CD8-positive, alpha-beta memory T cell (primary cell): ENCODE measurements at places on chromosomes 4 and X. TPM values are rescaled to one million over a fixed set of nuclear protein-coding genes. Genes with fewer than 3 reads are reported as not detected.

DNA sequence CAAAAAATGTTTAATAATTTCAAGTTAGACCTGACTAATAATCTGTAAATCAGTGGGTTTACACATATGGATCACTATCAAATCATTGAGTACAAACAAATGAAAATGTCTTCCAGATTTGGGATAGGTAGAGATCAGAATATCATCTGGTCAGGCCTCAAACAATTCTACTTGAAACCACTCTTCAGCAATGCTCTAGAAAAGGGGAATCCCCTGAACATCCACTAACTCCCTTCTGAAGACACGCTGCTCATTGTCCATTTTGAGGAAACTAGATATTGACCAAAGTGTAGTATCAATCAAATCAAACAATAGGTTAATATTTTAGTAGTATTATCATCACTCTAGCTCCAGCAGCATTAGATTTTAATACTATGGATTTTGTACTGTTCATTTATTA lies 46.3 kb downstream of the SULT1E1 start:
- H3K4me1 ChIP-seq = no peaks in the 10 kb centered on the region
- DNase-seq = no peak
- no peak overlapping the region for H3K4me3 ChIP-seq
- no peaks in the 10 kb centered on the region for H3K27me3 ChIP-seq

F8A3 gene
- total RNA-seq = 13.2 TPM

DNA sequence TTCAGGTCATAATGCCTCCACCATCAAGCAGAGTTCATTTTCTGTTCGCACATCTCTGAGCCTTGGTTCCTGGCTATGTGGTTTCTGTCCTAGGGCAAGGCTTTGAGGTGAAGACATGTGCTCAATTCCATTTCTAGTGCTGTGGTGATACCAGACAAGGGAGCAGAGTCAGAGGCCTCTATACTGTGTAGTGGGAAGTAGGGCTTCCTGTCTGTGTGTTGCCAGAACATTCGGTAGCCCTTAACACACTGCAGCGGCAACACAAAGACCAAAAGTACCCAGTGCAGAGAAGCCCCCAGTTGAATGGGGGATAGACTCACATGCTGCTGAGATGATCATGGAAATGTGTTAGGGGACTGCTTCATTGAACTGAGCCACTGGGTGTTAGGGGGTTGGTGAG lies 56.4 kb downstream of the STARD8 start:
- H3K36me3 ChIP-seq = no peaks in the 10 kb centered on the region
- H3K27me3 ChIP-seq = no peaks in the 10 kb centered on the region
- no peak overlapping the region for H3K4me3 ChIP-seq
- no peak for DNase-seq
- H3K27ac ChIP-seq = no peak overlapping the region
- H3K4me1 ChIP-seq = no peaks in the 10 kb centered on the region

- H3K27ac ChIP-seq = no peak overlapping the region
- DNase-seq = no peak
- no peaks in the 10 kb centered on the region for H3K27me3 ChIP-seq
- H3K4me1 ChIP-seq = no peaks in the 10 kb centered on the region
- H3K4me3 ChIP-seq = no peak overlapping the region
- no peaks in the 10 kb centered on the region for H3K36me3 ChIP-seq
Measured at GRCh38 chr4:176584031-176584606, 208.6 kb downstream of the VEGFC start.

DNA sequence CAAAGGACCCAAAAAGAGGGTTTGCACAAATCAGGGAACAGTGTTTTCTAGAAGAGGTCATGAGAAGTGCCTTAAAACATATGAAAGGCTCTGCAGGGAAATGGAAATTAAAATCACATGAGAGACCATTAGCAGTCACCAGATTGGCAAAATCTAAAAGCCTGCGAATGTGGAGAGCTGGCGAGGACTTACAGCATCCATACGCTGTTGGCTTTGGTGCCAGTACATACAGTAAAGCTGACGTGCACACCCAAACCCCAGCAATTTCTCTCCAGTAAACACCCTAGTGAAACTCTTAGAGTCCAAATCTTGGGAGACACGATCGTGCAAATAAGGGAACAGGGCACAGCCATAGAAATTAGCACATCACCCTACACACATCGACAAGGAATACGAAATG lies 25.4 kb upstream of the PPP2R2C start:
- DNase-seq = no peak
- H3K27me3 ChIP-seq = peaks cover 4% of the 10 kb centered on the region
- no peaks in the 10 kb centered on the region for H3K4me1 ChIP-seq
- H3K36me3 ChIP-seq = no peaks in the 10 kb centered on the region
- no peak overlapping the region for H3K27ac ChIP-seq
- H3K4me3 ChIP-seq = no peak overlapping the region

GRCh38 chr4:183304067-183304466 lies 16.0 kb downstream of the CLDN22 start:
- H3K4me1 ChIP-seq = no peaks in the 10 kb centered on the region
- H3K4me3 ChIP-seq = no peak overlapping the region
- no peaks in the 10 kb centered on the region for H3K27me3 ChIP-seq
- H3K36me3 ChIP-seq = no peaks in the 10 kb centered on the region
- H3K27ac ChIP-seq = no peak overlapping the region
